ENCODE measurements at places on chromosomes 1 and 21. TPM values are rescaled to one million over a fixed set of nuclear protein-coding genes. Genes with fewer than 3 reads are reported as not detected.
A peak's percentile ranks its signal among the peaks of the same experiment; 100 is the strongest.

Gene CFHR1
- not detected for total RNA-seq

Gene TRAF5
- total RNA-seq = 6.5 TPM

DNA sequence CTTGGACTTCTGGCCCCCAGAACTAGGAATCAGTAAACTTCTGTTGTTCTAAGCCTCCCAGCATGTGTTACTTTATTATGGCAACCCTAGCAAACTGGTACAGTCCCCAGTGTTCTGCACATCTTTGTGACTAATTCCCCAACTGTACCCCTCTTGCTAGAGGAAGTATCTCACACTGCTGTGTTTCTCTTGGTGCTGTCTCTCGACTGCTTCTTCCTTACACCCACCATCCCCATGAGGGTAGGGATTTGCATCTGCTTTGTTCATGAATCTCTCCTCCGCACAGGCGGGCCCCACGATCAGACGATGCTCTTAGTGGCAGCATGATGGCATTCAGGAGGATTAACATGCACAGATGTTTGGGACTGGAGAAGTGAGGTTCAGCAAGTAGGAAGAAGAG, 46.7 kb downstream of the CLIC6 start:
- DNase-seq = no peak

GRCh38 chr1:246078888-246079252, 428.2 kb downstream of the SMYD3 start:
- DNase-seq = no peak

GRCh38 chr1:119885903-119886783, 10.2 kb downstream of the ADAM30 start:
- DNase-seq = peak; percentile 73

DNA sequence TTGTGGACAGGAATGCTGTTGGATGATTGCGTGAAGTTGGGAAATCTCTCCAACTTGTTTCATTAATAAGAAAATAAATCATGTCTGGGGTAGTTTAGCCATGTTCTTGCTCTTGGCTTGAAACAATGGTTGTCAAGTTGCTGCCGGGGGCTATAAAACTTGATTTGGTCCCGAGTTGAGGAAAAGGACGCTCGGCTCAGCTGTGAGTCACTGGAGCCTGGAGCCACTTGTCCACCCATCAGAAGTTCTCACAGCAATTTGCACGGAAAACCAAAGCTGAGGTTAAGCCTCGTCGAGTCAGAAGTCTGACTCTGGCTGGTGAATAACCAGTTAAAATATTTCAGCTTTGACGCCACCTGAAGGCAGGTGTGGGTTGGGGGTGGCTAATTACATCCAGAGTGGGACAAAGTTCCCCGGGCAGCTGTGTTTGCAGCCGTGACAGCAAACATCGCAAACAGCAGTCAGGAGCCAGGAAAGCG, 19.7 kb upstream of the RIPK4 start:
- DNase-seq = peak; percentile 98

DNA sequence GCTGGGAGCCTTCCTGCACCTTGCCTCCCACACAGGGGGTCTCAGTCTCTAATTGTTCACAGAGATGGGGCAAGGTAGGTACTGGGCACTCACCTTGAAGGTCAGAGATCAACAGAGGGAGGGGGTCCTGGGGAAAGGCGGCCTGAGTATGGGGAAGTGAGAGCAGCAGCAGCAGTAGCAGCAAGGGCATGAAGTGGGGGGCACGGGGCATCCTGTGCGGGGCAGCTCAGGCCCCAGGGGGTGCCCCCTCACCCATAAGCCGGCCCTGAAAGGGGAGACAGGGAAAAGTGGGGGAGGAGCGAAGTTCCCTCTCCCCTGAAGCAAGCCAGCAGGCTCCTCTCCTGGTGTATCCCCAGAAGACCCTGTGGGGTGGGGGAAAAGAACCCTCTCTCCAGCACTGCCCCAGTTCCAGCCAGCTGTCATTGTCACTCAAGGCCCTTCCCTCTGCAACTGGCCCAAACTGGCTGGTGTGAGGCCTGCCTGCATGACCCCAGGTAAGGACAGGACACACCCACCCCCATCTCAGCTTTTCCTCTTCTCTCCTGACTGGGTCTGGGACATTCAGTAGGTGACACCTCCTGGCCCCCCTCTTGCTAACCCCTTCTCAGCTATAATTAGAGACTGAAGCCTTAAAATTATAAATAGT, 3.9 kb downstream of the SEMA6C start:
- DNase-seq = no peak

DNA sequence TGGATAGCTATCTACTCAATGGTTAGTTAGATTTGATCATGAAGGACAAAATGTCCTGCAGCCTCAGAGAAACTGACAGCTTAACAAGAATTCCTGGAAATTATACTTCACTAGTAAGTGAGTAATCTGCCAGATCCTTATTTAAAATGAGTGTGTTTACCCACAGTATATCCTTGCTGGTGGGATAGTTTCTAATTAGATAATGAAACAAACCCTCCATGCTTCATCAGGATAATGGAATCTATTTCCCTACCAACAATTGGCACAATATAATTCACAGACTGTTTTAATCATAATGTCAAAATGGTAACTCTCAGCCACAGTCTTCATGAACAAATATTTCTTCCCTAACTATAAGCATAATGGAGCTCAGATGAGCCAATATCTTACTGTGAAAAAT, 239.4 kb upstream of the ST6GALNAC5 start:
- no peak for DNase-seq

All from Daoy (cell line).